ENCODE measurements at places on chromosomes 7 and 10.

GRCh38 chr7:47000561-47000960 is 581.4 kb downstream of the TNS3 start:
- no peak for DNase-seq

DNA sequence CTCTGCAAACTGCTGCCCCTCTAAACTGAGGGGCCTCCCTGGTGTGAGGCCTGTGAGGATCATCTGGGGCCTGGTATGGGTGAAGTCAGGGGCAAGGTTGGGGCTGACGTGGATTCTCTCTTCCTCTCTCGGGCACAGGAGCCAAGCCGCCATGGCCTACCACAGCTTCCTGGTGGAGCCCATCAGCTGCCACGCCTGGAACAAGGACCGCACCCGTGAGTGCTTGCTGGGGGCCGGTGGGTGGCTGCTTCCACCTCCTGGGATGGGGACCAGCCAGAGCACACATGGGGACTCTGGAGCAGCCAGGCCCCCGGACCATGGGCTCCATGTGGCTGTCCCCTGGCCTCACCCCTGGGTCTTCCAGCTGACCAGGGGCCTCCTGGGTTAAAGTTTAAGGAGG is 11.0 kb downstream of the ARPC1B start:
- no peak for DNase-seq

DNA sequence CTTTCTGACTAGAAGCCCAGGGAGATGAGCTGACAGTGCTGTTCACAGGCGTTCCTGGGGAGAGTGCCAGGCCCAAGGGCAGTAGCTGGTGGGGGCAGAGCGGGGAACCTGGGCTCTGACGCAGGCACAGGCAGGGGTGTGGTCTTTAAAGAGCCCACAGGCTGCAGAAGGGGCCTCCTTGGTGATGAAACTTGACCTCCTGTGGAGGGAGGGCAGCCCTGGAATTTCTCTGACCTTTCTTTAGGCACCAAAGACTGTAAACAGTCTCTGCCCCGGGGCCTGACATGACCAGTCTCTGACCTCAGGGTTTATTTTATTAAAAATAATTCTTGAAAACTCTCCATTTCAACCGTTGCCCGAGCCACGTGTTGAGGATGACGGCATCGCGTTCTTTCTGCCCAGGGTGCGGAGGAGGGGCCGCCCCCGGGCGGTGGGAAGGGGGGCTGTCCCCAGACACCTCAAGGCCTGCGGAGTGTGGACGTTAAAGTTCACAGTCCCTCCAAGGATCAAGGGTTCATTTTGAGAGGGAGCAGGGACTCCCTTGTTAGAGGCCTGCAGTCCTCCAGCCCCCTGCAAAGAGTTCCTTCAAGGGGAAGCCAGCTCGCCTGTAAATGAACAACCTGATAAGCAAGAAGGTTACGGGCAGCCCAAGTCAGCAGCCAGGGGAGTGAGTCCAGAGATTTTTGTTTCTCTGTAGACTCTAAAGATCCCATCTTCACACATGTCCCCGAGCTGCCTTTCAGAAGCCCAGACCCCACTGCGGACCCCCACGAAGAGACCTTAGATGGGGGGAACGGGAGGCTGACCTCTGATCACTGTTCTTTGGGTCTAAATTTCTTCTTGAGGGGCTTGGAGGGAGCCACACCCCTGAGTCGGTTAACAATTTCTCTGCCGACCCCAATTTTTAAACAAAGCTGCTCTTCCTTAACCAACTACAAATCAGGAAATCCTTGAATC is 128.9 kb downstream of the VIPR2 start:
- no peak for DNase-seq

DNA sequence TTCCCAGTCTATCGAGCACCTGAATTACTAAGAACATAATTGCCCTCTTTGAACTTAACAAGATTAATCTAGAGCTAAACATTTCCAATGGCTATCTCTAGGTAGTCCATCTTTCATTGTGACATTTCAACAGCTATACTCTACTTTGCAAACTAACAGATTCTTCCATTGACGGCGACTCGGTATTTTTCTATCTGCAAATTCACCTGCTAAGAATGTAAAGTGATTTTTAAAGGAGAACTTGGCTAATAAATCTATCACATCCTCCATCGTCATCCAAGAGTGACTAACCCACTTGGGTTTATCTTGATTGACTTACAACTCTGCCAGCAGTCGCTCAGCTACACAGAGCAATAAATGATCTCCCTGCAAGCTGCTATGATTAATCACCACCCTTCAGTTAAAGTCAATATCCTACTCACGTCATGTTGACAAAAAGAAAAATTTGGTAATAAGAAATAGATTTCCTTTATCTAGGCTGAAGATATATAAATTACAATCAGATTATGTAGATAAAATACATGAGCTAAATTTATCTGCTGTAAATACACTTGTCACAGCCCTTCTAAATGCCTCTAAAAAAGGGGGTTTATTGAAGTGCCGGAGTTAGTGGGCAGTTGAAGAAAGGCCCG is 99.5 kb downstream of the SFMBT2 start:
- no peak for DNase-seq

DNA sequence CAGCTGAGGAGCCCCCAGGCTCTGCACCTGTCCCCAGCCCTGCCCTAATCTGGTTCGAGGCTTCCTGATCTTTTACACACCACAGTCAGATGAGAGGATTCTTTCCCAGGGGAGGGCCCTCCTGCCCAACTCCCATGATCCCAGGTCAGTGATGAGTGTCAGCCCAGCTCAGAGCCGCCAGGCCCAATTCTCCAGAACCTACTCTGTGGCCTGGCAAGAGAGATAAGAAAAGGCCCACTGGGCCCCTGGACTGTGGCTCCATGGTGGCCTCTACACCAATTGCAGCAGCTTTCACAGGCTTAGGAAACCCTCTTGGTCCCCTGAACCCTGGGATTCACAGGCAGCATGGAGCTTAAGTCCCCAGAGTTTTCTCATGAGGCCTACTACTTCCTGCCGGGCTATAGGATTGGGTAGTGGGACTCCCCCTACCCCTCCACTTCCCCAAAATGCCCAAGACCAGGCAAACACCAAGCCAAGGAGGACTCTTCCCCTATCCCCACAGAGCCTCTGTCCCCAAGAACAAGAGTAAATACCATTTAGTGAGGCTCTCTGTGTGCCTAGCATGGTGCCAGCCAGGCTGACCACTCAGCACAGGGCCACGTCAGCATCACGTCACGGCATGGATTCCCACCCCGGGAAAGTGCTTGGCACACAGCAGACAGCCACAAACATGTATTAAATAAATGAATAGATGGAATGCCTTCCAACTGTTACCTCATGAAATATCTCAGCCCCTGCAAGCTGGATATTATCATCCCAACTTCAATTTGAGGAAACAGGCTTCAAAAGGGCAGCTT is 100.0 kb downstream of the GRID1 start:
- no peak for DNase-seq

DNA sequence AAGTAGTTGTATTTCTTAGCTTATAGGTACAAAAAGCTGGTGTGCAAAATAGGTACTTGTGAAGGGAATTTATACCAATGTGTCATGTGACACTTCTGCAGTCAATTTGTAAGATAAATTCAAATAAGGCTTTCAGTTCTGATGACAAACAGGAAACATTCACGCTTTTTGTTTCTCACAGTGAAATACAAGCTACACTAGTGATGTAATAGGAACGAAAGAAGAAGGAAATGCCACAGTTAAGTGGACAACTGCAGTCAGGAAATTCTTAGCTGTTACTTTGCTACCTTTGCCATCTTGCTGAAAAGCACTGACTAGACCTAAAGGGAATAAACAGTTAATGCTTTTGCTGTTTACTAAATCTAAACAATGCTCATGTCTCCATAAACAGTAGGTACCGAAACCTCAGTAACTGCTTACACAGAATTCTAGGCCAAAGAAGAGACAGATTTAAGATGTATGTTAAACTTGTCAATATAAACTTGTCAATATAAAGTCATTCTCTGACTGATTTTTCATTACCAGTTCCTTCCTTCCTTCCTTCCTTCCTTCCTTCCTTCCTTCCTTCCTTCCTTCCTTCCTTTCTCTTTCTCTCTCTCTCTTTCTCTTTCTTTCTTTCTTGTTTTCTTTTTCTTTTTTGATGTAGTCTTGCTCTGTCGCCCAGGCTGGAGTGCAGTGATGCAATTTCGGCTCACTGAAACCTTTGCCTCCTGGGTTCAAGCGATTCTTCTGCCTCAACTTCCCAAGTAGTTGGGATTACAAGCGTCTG is 10.1 kb downstream of the OTUD1 start:
- DNase-seq, result no peak

DNA sequence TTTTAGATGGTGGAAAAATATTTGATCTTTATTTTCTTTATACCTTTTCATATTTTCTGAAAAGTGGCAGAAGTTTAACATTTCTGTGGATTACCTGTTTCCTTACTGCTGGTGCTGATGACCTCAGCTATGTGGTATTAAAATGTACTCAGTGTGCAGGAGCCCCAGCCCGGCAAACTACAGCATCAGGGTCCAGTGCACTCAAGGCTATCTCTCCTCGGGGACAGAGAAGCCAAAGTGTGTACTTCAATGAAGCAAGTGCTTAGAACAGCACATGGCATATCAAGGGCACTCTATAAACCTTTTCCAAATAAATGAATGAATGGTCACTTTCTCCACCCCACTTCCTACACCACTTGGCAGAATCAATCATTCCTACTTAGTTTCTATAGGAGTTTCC is 111.8 kb downstream of the HIP1 start:
- DNase-seq, result no peak

DNA sequence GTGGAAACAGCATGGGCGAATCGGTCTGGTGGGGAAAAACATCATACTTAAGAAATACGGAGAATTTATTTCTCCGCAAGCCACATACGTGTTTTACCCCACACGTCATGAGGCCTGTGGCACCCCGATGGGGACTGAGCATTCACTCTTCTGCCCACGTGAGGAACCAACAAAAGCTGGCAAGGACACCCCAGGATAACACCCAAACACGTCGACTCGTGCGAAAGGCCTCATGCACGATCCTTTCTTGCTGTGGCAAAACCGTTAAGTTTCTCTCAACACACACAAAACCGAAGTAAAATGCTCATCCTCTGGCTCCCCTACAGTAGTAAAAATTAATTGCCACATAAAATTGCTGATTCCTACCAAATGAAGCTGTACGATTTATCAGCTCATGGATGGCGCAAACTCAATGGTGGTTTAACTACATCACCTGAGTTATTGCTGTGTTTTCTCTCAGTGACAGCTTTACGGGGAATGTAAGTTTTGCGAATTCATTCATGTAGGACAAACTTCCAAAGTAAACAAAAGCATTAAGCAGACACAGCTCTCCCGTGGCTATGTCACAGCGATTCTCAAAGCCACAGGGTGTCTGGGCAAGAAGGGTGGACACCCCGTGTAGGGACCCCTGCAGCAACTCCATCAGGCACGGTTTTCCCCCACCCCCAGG is 97.0 kb downstream of the CTBP2 start:
- no peak for DNase-seq

GRCh38 chr7:96377399-96377798 is 55.5 kb upstream of the SLC25A13 start:
- DNase-seq, result no peak

DNA sequence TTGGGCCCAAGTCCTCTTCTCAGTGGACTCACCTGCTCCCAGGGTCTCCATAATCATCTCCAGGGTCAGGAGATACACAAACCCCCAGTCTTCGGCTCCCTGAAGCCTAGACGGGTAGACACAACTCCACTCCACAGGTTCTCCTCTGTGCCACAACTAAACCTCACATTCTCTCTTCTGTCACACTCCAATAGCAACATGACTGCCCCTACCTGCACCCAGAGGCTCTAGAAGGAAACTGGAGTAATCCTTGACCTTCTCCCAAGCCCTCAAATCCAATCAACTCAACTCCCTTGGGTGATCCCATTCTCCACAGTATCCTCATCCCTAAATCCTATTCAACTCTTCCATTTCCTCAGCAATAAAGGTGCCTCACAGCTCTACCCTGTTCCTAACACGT is 16.2 kb downstream of the HNRNPF start:
- DNase-seq, result no peak

- DNase-seq, result no peak
Measured at GRCh38 chr10:52454491-52454890, 140.4 kb downstream of the DKK1 start.

DNA sequence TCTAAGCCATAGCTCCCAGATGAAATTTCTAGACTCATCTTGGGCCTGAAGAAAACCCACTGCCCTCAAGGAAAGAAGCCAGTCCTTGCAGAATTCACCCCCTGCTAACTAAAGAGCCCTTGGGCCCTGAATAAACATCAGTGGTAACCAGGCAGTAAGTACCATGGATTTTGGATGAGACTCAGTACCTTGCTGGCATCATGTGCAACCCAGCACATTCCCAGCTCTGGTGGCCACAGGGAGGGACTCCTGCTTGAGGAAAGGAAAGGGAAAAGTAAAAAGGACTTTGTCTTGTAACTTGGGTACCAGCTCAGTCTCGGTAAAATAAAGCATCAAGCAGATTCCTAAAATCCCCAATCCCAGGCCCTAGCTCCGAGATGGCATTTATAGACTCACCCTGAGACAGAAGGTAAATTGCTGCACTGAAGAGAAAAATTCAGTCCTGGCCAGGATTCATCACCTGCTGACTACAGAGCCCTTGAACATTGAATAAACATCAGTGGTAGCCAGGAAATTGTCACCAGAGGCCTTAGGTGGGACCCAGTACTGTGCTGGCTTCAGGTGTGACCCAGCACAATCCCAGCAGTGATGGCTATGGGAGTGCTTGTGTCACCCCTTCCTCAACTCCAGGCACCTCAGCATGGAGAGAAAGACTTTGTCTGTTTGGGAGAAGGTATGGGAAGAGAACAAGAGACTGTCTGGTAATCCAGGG is 31.2 kb upstream of the SFTPD start:
- DNase-seq, result no peak

GRCh38 chr7:30309842-30310435 is 25.5 kb downstream of the ZNRF2 start:
- no peak for DNase-seq

DNA sequence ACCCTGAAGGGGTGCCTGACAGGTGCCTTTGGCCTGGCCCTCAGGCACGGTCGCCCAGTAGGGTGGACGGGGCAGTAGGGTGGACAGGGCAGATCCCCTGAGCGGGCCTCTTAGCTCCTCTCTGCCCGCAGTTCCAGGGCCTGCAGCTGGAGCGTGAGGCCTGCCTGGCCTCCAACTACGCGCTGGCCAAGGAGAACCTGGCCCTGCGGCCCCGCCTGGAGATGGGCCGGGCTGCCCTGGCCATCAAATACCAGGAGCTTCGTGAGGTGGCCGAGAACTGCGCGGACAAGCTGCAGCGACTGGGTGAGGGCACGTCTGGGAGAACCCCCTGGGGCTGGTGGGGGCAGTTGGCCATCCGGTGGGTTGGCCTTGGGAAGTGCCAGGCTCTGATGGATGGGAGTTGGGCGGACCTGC is 1.7 kb downstream of the VPS37D start:
- no peak for DNase-seq

- no peak for DNase-seq
Measured at GRCh38 chr7:54615537-54615936, 73.4 kb downstream of the VSTM2A start.

- DNase-seq, result peak; percentile 36
Measured at GRCh38 chr7:102272075-102272916, 14.4 kb upstream of the SH2B2 start.

DNA sequence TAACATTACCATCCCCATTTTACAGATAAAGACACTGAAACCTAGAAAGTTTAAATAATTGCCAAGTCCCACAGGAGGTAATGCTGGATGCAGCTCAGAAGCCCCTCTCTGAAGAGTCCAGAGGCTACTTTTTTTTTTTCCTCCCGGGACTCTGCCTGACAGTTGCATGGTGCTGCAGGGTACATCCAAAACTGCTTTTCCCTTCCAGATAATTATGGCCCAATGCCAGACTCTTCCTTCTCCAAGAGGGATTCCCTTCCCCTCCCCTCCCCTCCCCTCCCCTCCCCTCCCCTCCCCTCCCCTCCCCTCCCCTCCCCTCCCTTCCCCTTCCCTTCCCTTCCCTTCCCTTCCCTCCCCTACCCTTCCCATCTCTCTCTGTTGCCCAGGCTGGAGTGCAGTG is 122.9 kb downstream of the LSMEM1 start:
- no peak for DNase-seq

Measured in stimulated activated CD8-positive, alpha-beta memory T cell treated with anti-CD3 and anti-CD28 coated beads, Interleukin-7, amount 100 ng/mL, for 1 hour (primary cell).